Kidney (tissue), 22 donors: ENCODE measurements at places on chromosomes 16 and 17. TPM values are rescaled to one million over a fixed set of nuclear protein-coding genes. Genes with fewer than 3 reads are reported as not detected.

DNA sequence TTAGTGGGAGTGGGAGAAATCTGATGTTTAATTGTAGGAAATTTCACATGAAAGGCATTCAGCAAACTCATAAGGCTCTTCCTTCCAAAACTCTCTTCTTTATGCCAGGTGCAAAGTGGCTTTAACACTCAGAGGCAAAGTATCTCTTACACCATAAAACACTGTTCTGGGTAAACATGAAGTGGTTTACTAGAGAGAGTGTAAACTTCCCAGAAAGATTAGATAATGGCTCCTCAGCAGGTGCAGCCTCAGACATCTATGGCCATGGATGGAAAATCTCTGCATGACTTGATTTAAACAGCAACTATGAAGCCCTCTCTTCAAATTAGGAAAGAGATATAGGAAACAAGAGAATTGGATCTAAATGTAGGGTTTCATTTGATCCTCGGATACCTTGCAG, 583.1 kb upstream of the SALL1 start:
- no peak overlapping the region for H3K27ac ChIP-seq
- DNase-seq = peak; percentile 67
- no peaks in the 10 kb centered on the region for H3K4me1 ChIP-seq
- no peaks in the 10 kb centered on the region for H3K27me3 ChIP-seq
- no peak overlapping the region for H3K4me3 ChIP-seq

GRCh38 chr16:25110387-25110947, 1.1 kb upstream of the LCMT1 start:
- H3K27ac ChIP-seq = no peak overlapping the region
- no peak for DNase-seq

GRCh38 chr16:71569621-71570020, 7.3 kb downstream of the TAT start:
- H3K27ac ChIP-seq = no peak overlapping the region
- no peaks in the 10 kb centered on the region for H3K27me3 ChIP-seq
- no peaks in the 10 kb centered on the region for H3K36me3 ChIP-seq
- no peak for DNase-seq
- no peaks in the 10 kb centered on the region for H3K4me1 ChIP-seq
- no peak overlapping the region for H3K4me3 ChIP-seq

The CSH1 gene
- not detected for total RNA-seq

DNA sequence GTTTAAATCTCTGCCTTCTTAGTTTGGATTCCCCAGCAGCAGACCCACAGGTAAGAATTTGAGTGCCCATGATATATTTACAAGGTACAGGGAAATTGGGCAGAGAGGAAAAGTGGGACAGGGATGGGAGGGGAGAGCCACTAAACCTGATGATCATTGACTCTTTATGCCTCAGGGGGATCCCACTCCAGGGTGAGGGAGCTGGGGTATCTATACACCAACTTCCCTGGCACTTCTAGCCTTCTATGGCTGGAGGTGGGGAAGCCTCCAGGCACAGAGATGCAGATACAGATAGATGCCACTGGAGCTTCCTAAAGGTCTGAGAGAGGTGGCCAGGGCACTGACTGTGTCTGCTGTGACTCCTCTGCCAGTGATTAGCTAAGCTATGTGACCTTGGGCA, 256.4 kb downstream of the KATNIP start:
- H3K27me3 ChIP-seq = no peaks in the 10 kb centered on the region
- DNase-seq = no peak
- H3K4me3 ChIP-seq = no peak overlapping the region
- H3K4me1 ChIP-seq = no peaks in the 10 kb centered on the region
- H3K27ac ChIP-seq = no peak overlapping the region
- H3K36me3 ChIP-seq = no peaks in the 10 kb centered on the region

GRCh38 chr16:4682084-4682591, 11.2 kb upstream of the NUDT16L1 start:
- no peaks in the 10 kb centered on the region for H3K36me3 ChIP-seq
- no peaks in the 10 kb centered on the region for H3K27me3 ChIP-seq
- H3K27ac ChIP-seq = no peak overlapping the region
- H3K4me3 ChIP-seq = no peak overlapping the region
- H3K4me1 ChIP-seq = no peaks in the 10 kb centered on the region
- peak; percentile 48 for DNase-seq

The PSMB3 gene
- total RNA-seq = 156 TPM

DNA sequence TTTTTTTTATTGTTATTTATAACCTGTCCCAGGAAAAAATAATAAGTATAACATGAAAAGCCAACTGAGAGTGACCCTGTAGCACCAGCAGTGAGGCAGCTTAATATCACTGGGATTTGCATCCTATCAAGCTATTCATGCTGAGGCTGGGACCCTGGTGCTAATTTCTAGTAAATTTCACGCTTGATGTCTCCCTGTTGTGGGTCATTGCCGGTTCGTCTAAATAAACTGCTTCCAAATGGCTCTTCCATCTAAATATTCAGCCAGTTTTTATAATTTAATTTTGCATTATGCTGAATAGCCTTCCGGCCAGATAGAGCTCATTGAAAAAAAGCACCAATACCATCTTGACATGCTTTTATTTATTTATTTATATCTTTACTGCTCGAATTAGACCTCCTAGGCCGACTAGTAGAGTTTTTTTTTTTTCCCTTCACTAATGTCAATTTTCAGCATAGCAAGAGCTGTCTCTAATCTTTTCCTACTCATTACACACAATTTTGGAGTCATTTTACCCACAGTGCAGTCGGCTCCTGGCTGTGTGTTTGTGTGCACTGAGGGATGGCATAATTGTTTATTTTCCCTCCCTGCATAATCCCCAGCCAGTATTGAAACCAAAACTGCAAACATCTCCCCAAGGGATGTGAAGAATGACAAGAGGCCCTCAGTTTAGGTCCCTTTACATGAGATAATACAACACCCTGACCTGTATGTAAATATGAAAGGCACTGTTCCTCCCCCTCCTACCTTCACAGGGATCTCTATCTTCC, 168.8 kb downstream of the AATF start:
- no peaks in the 10 kb centered on the region for H3K27me3 ChIP-seq
- H3K4me1 ChIP-seq = no peaks in the 10 kb centered on the region

GRCh38 chr17:49362723-49363117, 670 bp upstream of the ZNF652 start:
- no peaks in the 10 kb centered on the region for H3K27me3 ChIP-seq
- no peaks in the 10 kb centered on the region for H3K36me3 ChIP-seq
- H3K4me3 ChIP-seq = peak overlapping the region; percentile 69
- peak overlapping the region; percentile 81 for H3K27ac ChIP-seq
- DNase-seq = no peak
- peaks cover 7% of the 10 kb centered on the region for H3K4me1 ChIP-seq

GRCh38 chr17:82817947-82818346, 21.9 kb downstream of the ZNF750 start:
- peaks cover 10% of the 10 kb centered on the region for H3K36me3 ChIP-seq
- H3K4me1 ChIP-seq = no peaks in the 10 kb centered on the region
- no peak overlapping the region for H3K27ac ChIP-seq
- no peaks in the 10 kb centered on the region for H3K27me3 ChIP-seq

The KRTAP4-9 gene
- total RNA-seq = not detected

DNA sequence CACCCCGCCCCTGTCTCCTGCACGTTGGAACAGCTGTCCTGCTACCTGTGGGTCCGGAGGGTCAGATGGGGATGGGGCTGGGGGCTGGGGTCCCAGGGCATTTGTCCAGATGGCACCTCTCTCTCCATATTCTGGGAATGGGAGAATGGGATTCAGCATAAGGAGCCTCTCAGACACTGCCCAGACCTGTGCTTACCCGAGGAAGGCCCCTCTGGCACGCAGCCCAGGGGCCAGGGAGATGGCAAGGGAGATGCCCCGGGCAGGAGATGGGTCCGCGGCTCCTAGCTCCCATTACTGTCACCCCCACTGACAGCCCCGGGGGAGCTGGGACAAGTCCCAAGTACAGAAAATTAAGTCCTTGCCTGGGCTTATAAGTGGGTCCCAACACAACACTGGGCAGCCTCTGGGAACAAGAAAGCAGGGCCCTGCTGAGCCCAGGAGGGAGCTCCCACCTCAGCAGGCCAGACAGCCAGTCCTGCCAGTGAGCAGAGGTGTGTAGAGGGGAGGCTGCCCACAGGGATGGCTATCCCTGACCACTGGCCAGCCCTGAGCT, 1.8 kb downstream of the VASN start:
- no peak for DNase-seq
- peak overlapping the region; percentile 94 for H3K4me3 ChIP-seq
- peak overlapping the region; percentile 91 for H3K27ac ChIP-seq
- no peaks in the 10 kb centered on the region for H3K27me3 ChIP-seq
- H3K4me1 ChIP-seq = peaks cover 45% of the 10 kb centered on the region
